Progenitor cell of endocrine pancreas (in vitro differentiated cells): ENCODE measurements at places on chromosomes 3 and 15.

- DNase-seq = no peak
These were observed 56.6 kb downstream of the CBLB start for GRCh38 chr3:105812194-105812586.

- no peak for DNase-seq
These were observed 393.7 kb upstream of the ADAMTS9 start for GRCh38 chr3:65081536-65081935.

DNA sequence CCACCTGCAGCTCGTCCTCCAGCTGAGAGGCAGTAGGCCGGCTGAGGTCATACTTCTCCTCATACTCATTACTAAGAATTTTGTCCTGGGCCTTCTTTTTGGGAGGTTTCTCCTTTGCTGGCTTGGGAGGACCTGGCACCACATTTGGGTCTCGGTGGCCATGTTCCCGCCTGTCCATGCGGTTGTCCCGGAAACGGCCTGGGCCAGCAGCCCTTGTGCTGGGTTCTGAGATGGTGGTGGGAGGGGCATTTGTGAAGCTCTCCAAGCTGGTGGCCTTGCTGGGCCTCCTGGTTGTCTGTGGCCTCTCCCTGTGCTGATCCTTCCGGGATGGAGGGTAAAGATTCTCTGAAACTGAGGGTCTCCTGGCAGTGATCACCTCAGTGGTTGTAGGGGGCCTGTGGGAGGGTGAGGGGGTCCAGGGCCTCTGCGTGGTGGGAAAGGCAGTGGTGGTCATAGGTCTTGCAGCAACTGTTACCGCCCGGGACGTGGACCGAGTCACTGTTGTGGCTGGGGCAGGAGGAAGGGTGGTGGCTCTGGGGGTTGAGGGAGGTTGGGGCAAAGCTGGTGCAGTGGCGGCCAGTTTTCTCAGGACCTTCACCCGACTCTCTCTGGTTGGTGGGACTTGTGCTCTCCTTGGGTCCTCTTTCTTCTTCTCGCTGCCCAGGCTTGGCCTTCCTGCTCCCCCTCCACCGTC is 2.5 kb downstream of the CCDC80 start:
- DNase-seq = no peak

- DNase-seq = no peak
These were observed 202.4 kb upstream of the ICE2 start for GRCh38 chr15:60681353-60681752.

DNA sequence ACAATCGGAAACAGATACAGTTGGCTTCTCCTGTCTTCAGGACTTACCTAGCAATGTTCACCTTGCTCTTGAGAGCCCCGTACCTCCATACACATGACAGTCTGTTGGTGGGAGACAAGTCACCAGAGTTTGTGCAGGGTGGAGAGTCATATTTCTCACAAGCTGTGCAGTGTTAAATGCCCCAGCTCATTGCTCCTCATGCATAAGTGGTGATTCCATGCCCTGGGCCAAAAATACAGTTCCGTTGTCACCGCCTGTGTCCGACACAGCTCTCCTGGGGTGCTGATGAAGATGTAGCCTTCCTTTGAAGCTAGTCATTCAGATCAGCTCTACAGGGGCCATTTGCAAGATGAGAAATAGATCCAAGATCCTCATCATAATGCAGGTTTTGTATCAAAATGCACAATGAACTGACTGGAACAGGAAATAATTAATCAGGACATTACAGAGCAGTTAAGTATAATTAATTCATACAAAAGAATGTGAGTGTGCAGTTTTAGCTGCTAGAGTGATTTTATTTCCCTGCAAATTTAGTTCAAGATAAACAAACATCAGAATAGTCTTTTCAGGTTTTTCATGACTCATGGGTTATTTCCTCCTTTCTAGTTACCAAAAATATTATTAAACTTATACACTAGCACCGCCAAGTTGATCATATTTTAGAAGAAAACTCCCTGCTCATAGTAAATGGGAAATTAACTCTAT is 66.5 kb downstream of the CD47 start:
- DNase-seq = no peak

DNA sequence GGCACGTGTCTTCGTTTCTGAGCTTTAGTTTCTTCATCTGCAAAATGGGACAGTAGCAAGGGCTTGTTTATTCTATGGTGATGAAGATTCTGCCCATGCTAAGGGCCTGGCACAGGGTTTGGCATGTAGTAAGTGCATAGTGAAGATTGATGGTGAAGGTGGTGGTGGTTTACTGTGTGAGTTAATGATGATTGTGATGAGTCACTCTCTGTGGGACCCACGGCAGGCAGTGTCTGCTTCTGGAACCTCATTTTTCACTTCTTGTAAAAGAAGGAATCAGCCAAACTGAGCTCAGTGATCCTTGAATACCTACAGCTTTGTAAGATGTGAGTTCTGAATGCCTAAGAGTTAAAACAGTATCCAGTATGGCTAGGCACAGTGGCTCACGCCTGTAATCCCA is 86.2 kb upstream of the LRTM1 start:
- no peak for DNase-seq

GRCh38 chr15:80436511-80437307 is 32.5 kb downstream of the ARNT2 start:
- DNase-seq = no peak

DNA sequence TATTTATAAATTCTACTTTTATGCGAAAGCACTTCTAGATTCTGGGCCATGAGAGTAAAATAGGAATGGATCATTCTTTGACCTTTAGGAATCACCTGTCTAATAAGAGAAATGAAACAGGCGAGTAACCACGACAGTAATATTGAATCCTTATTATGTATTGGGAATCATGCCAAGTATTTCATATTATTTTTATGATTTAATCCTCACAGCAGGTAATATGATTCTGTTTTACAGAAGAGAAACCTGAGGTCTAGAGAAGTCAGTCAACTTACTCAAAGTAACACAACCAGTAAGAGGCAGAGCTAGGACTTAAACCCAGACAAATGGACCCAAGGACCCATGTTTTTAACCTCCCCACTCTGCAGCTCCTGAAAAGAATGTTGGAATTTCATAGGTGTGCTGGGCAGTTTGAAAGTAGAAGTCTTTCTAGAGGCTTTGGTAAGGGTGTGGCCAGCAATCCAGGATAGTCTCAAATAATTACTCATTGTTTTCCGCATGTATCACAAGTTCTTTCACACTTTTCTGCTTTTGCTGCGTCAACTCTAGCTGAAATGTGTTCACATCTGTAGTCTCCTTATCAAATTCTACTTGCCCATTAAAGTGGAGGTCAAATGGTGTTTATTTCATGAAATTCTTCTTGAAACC is 181.7 kb downstream of the TPRG1 start:
- DNase-seq = no peak

- DNase-seq = no peak
These were observed 150.9 kb upstream of the IL12A start for GRCh38 chr3:159837725-159838124.

- DNase-seq = no peak
These were observed 48.0 kb downstream of the ARHGEF26 start for GRCh38 chr3:154168998-154169795.

DNA sequence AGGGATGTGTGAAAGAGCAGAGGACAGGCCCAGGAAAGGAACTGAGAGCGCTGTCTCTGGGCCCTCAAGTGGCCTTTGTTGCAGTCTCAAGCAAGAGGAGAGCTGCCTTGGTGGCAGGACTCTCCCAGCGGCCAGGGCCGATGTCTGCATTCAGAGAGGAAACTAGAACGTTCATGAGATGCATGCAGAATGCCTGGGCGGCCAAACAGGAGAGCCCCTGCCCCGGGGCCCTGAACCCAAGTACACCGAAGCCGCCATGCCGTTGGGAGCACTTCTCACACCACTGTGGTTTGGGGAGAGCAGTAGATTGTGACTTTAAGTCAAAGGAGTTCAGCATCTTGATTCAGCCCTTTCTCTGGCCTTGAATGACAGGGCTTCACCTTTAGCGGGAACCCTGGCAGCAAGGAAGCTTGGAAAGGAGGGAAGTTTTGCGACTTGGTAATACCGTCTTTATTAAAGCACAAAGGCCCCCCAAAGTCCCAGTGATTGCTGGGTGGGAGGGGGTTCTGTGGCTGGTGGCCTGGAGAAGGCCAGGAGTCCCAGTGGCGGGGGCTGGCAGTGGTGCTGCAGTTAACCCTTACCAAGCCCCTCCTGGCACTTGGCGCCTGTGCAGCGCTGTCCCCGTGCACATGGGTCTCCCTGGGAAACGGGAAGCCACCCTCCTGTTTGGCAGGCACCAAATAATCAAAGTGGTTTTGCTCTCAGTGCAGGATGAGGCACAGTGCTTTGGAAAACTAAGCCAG is 36.2 kb downstream of the SLC6A11 start:
- no peak for DNase-seq

DNA sequence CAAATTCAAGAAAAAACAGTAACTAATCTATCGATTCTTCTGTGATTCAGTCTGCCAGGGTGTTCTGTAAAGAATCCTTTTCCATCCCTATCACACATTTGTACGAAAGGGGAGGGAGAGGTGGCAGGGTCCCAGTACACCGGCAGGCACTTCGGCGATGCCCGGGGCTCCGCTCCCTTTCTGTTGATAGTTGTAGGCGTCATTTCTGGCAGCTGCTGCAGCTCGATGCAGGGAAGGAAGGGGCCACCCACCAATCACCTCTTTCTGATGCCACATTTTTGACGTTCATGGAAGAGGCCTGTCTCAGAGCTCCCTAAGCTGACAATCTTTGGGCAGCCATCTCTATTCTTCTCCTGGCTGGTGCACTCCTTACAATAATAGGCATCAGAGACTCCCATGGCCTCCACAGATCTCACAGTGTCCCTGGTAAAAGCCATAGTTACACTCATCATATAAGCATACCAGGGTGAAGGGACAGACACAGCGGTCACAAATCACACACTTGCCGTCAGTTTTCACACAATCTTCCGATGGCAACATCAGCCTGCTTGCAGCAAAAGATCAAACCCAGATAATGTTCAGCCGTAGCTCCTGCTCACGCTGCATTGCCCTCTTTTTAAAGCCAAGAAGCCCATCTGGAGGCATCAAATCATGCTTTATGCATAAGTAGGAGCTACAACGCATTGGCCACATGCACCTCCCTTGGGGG is 60.8 kb upstream of the ZBTB38 start:
- no peak for DNase-seq
